ENCODE measurements at places on chromosomes 7 and 10. TPM values are rescaled to one million over a fixed set of nuclear protein-coding genes. Genes with fewer than 3 reads are reported as not detected.

DNA sequence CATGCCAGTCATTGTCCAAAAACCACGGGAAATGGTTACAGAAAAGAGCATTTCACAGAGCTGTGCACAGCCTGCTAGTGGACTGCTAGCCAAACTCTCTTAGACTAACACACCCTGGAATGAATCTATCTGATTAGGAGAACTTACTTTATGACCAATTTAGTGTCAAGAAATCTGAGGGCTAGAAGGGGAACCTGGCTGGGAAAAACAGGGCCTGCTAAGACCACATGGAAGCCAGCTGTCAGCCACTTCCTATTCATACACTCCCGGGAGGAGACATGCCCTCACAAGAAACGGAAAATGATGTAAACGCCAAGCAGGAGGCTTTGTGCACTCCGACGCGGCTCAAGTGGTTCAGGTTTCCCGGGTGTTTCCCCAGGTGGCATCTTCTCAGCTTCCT is 54.8 kb downstream of the MPP7 start:
- H3K4me1 ChIP-seq = peaks cover 5% of the 10 kb centered on the region
- no peak overlapping the region for H3K27ac ChIP-seq
- H3K36me3 ChIP-seq = no peaks in the 10 kb centered on the region
- no peak overlapping the region for H3K4me3 ChIP-seq
- DNase-seq = no peak
- H3K27me3 ChIP-seq = no peaks in the 10 kb centered on the region

GRCh38 chr7:156503196-156503595 is 137.4 kb upstream of the RNF32 start:
- H3K27me3 ChIP-seq = no peaks in the 10 kb centered on the region
- H3K4me1 ChIP-seq = no peaks in the 10 kb centered on the region
- H3K36me3 ChIP-seq = no peaks in the 10 kb centered on the region
- no peak overlapping the region for H3K27ac ChIP-seq
- no peak for DNase-seq
- H3K4me3 ChIP-seq = no peak overlapping the region

- no peak overlapping the region for H3K4me3 ChIP-seq
- H3K36me3 ChIP-seq = no peaks in the 10 kb centered on the region
- no peak for DNase-seq
These were observed 19.9 kb downstream of the STMP1 start for GRCh38 chr7:135682191-135682590.

DNA sequence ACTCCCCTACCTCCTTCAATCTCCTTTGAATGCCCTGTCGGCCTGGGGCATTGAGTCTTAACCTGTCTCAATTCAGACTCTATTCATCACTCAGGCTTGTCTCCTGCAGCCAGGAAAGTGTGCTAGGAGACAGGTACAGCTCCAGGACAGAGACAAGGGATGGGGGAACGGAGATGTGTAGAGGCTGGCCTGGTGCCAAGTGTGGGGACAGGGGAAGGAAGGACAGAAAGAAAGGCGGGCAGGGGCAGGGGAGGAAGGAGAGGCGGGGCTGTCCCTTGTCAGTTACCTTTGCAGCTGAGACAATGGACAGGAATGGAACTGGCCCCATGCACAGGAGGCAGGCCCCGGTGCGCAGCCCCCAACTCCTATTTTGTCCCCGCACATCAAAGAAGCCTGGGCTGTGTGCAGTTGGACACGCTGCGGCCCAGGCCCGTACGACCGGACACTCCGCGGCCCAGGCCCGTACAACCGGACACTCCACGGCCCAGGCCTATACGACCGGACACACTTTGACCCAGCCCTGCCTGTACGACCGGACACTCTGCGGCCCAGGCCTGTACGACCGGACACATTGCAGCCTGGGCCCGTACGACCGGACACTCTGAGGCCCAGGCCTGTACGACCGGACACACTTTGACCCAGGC is 36.9 kb downstream of the CHST15 start:
- H3K27me3 ChIP-seq = no peaks in the 10 kb centered on the region
- no peak overlapping the region for H3K4me3 ChIP-seq
- H3K27ac ChIP-seq = no peak overlapping the region

GRCh38 chr7:130490311-130490791 is 1.5 kb upstream of the MEST start:
- no peaks in the 10 kb centered on the region for H3K4me1 ChIP-seq
- no peaks in the 10 kb centered on the region for H3K27me3 ChIP-seq
- no peaks in the 10 kb centered on the region for H3K36me3 ChIP-seq

Gene CFAP70
- total RNA-seq = 2.4 TPM

DNA sequence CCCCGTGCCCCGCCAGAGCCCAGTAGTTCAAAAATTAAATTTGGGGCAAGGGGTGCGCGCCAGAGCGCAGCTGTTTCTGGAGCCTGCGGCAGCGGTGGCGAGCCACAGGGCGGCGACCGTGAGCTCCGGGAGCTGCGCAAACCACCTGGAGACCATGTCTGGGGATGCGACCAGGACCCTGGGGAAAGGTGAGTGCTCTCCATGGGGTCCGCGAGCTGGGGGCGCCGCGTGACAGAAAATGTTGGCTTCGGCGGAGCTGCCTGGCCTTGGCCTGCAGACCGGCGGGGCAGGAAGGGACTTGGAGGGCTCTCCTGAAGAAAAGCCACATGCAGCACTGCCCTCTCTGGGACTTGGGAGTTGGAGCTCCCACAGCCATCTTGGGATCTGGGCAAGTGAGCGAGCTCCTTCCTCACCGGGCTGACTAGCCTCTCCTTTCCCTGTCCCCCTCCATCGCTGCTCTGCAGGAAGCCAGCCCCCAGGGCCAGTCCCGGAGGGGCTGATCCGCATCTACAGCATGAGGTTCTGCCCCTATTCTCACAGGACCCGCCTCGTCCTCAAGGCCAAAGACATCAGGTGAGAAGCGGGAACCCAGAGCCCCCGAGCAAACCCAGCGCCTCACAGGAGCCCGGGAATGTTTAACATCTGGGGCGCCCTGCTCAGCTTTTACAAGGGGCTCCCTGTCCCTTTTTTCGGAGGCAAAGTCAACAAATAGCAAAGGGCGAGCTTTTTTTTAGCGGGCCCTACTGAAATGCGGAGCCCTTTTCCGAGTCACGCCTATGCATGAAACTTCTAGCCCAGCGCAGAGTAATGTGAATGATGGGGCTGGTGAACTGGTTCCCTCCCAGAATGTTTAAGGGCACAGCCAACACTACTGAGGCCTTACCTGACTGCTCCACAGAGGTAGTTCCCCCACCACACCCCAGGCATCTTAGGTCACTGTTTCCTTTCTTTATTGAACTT is 6.1 kb downstream of the GSTO2 start:
- DNase-seq = peak; percentile 57

GRCh38 chr7:33725111-33726025 is 180.0 kb upstream of the BMPER start:
- H3K36me3 ChIP-seq = no peaks in the 10 kb centered on the region
- H3K4me1 ChIP-seq = no peaks in the 10 kb centered on the region
- H3K4me3 ChIP-seq = no peak overlapping the region
- no peak for DNase-seq

DNA sequence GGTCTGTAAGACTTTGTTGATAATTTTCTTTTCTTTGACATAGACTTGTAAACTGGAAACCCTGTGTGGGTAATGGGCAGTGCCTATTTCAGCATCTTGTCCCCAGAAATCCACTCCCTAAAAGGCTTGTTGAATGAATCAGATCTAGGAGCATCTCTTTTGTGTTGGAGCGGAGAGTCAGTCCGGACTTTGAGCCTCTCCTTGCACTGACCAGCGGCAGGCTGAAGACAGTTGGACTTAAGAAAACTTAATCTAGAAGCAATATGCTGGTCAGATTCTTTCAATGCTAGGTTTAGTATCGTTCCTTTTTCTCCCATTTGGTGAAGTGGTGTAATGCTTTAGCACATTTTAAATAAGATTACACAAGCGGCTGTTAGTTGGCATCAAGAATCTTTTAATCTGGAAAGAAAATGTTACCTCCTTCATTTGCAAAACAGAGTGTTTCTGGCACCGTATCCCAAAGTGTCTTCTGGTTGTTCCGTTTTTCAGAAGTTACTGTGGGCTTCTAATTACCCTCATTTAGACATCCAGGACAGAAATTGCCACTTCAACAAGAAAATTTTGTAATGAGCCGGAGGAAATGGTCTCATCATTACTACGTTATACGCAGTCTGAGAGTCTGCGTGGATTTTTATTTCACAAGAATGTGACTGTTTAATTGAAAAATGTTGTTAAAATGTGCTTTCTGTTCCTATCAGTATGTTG is 74.7 kb downstream of the CUX1 start:
- no peaks in the 10 kb centered on the region for H3K27me3 ChIP-seq
- no peak overlapping the region for H3K27ac ChIP-seq
- H3K4me3 ChIP-seq = no peak overlapping the region
- no peaks in the 10 kb centered on the region for H3K36me3 ChIP-seq
- no peak for DNase-seq
- H3K4me1 ChIP-seq = peaks cover 3% of the 10 kb centered on the region

- peak overlapping the region; percentile 57 for H3K4me3 ChIP-seq
- DNase-seq = peak; percentile 88
- H3K4me1 ChIP-seq = no peaks in the 10 kb centered on the region
- H3K36me3 ChIP-seq = no peaks in the 10 kb centered on the region
- no peaks in the 10 kb centered on the region for H3K27me3 ChIP-seq
These were observed 488 bp downstream of the ARMC10 start for GRCh38 chr7:103075337-103075918.

GRCh38 chr10:25176421-25176968 is 1.7 kb downstream of the GPR158 start:
- H3K27me3 ChIP-seq = peaks cover 5% of the 10 kb centered on the region
- no peak overlapping the region for H3K4me3 ChIP-seq
- no peak overlapping the region for H3K27ac ChIP-seq

DNA sequence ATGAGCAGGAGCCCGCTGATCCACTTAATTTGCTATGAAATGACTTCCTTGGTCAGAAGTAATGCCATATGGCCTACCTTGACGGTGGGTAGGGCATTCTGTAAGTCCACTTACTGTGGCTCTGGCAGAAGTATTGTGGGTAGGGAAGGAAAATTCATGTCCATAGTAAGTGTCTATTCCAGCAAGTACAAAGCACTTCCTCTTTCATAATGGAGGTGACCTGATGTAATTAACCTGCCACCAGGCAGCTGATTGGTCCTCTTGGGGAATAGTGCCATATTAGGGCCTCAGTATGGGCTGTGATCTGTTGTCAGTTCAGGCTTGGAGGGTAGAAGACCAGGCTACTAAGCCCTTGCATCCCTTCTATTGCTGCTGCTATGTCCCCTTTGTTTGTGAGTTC is 103.9 kb downstream of the SLC37A3 start:
- H3K4me1 ChIP-seq = no peaks in the 10 kb centered on the region
- no peaks in the 10 kb centered on the region for H3K36me3 ChIP-seq
- no peak for DNase-seq
- H3K27me3 ChIP-seq = no peaks in the 10 kb centered on the region
- H3K4me3 ChIP-seq = no peak overlapping the region

DNA sequence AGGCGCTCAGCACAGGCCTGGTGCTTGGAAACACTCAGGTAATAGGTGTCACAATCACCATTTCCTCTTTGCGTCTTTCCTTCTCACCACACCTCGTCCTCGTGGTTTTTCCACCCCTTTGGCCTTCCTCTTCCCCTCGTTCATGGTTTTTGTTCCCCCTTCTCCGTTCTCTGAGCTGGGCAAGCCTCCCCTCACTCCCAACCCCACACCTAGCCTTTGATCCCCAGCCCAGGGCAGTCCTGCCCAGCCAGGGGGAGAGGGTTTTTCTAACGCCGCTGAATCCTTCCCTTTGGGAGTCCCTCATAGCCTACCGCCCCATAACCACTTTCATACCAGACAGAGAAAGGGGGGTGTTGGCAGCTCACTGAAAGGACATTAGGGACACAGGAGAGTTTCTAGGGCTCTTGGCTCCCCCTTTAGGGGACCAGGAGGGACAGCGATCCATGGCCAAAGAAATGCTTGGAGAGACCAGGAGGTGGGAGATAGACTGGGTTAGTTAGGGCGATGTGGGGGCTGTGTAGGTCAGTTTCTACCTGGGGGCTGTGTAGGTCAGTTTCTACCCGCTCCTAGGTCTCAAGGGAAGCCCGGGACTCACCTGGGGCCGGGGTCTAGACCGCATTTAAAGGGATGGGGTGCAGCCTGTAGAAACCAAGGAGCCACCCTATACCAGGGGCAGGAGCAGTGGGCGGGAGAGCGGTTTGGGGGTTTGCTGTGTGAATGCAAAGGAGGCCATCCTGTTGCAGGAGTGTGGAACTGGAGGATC is 1.4 kb downstream of the EPHB4 start:
- H3K4me3 ChIP-seq = no peak overlapping the region
- no peaks in the 10 kb centered on the region for H3K36me3 ChIP-seq
- no peaks in the 10 kb centered on the region for H3K4me1 ChIP-seq
- no peak for DNase-seq
- no peak overlapping the region for H3K27ac ChIP-seq
- no peaks in the 10 kb centered on the region for H3K27me3 ChIP-seq

DNA sequence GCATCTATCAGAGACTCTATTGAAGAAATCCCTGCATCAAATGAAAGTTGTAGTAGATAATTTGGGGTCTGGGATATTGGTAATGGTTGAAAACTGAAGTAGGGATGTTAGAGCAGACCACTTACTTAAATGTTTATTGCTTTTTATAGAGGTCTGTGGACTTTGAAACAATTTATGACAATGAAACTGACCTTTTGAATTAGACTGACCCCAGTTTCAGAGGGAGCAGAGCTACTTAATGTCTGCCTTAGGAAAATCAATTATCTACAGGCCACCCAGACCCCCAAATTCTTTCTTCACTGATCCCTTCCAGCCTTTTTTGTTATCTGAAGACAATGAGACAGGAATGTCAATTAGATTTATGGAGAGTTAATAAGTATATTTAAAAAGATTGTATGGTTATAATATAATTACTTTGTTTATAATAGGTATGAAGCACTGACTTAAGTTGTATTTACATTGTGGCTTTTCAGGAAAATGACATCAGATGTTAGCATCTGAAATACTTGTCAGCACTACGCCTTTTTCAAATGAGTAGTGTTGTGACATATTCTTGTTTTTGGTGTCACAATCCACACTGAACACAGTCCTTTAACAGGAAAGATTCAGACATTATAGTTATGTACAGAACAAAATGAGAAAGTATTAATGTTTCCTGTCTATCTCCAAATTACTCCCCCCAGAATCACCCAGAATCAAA is 13.9 kb downstream of the MGAM2 start:
- H3K4me1 ChIP-seq = no peaks in the 10 kb centered on the region
- DNase-seq = no peak
- no peaks in the 10 kb centered on the region for H3K27me3 ChIP-seq
- no peaks in the 10 kb centered on the region for H3K36me3 ChIP-seq

Gene ASIC3
- total RNA-seq = 1.7 TPM

Gene FASTK
- 56.6 TPM for total RNA-seq
